CD14-positive monocyte (primary cell): ENCODE measurements at places on chromosomes 4 and X.

GRCh38 chrX:154545673-154546274, 872 bp downstream of the G6PD start:
- no peak for DNase-seq

DNA sequence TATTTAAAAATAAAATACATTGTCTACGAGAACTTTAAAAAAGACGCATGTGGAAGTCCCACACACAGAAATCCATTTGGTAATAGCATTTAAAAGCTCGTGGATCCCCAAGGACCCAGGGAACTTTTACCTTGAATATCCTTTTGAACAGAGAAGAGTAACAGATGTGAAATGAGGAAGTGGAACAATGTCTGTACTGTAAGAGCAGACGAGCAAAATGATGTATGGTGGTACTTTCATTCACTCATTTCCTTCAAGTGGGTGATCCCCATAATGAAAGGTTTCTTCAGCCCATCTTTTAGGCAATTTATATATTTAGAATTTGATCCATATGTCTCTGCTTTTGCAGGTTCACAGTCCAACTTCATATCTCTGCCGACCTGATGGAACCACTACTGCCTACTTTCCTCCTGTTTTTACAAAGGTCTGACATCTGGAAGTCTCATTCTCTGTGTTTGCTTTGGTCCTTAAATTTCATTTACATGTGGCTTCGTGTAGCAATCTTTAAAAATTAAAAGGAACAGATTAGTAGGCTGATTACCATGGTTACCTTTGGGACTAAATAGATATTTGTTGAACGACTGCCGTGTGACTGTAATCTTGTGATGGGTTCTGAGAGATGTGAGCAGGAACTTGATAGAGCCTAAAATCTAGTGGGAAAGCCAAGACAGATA, 188.4 kb downstream of the PALLD start:
- DNase-seq, result no peak

GRCh38 chr4:157607996-157608395, 387.5 kb downstream of the GRIA2 start:
- no peak for DNase-seq

DNA sequence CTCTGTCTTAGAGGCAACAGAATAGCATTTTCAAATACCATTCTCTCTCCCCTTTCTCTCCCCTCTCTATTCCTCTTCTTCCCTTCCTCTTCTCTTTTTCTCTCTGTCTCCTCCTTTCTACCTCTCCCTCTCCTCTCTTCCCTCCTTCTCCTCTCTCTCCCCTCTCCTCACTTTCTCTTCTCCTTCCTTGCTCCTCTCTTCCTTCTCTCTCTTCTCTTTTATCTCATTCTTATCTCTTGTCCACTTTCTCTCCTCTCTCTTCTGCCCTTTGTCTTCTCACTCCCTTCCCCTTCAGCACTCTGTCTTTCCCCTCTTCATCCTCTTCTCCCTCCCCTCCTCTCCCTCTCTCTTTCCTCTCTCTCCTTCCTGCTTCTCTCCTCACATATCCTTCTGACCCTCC, 2265.8 kb upstream of the TENM3 start:
- DNase-seq, result no peak

DNA sequence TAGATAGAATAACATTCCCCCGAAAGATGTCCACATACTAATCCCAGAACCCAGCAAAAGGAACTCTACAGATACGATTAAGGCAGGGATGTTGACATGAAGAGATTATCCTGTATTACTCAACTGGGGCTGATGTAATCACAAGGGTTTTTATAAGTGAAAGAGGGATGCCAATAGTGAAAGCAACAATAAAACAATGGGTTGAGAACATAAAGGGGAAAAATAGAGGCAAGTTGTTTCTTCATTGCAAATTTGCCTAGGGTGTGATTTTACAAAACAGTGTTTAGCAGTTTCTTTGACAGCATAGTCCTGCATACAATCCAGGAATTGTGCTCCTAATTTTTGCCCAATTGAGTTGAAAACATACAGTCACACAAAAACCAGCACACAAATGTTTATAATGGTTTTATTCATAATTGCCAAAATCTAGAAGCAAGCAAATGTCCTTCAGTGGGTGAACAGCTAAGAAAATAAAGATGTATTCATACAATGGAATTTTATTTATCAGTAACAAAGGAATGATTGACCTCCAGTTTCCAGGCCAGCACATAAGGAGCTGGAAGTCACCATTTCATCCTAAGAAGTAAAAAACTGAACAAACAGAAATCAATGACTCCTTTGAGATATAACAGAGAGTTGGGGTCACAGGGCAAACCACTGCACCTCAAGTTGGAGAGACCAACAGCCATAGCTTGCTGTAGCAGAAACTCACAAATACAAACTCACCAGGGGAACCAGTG, 107.2 kb downstream of the CENPC start:
- DNase-seq, result peak; percentile 52
